ENCODE measurements at places on chromosomes 11 and 22.

DNA sequence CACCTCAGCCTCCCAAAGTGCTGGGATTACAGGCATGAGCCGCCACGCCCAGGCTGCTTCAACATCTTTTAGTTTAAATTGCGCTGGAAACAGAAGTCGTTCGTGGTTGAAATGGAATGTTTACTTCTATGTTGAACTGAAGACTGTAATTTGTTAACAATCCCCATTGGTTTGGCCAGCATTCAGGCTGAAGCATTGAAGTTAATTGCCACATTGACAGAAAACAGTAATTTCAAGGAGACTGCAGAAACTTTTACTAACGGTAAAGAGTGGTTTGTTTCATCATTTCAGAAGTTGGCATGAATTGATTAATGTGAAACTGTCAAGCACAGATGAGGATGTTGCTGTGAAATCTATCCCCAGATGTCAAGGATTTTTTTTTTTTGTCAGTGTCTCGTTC, 14.2 kb downstream of the AP5B1 start:
- peak; percentile 92 for DNase-seq

DNA sequence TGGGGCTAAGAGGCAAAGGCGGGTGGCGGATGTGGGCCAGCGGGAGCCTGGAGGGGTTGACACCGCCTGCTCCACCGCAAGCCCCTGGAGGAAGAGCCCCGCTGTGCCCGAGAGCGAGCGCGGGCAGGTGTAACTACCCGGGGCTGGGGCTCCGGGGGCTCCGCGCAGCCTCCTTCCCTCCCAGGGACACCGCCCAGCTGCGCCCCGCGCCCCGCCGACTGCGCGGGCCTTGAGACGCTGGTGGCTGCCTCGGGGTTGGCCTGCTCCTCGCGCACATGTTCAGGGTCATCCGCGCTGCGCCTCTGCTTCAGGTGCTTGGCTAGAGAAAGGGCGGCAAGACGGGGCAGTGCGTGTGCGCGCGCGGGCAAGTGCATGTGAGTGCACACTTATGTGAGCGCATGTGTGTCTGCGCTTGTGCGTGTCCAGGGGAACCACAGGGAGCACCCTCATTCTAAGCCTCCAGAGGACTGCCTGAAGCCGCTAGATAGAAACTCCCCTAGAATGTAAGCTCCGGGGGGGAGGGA, 197.5 kb upstream of the TMEM45B start:
- DNase-seq, result no peak

- no peak for DNase-seq
These were observed 101.4 kb downstream of the FDX1 start for GRCh38 chr11:110530900-110531741.

DNA sequence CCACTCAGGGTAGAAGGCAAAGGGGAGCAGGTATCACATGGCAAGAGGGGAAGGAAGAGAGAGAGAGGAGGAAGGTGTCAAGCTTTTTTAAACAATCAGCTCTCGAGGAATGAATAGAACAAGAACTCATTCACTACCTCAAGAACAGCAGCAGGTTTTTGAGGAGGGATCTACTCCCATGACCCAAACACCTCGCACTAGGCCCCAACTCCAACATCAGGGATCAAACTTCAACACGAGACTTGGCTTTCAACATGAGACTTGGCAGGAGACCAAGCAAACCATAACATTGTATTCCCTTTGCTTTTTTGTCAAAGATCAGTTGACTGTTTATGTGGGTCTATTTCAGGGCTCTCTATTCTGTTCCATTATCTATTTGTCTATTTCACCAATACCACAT, 26.9 kb upstream of the APOBEC3A start:
- no peak for DNase-seq
